ENCODE measurements at places on chromosomes 6 and 20. TPM values are rescaled to one million over a fixed set of nuclear protein-coding genes. Genes with fewer than 3 reads are reported as not detected.
A peak's percentile ranks its signal among the peaks of the same experiment; 100 is the strongest.

DNA sequence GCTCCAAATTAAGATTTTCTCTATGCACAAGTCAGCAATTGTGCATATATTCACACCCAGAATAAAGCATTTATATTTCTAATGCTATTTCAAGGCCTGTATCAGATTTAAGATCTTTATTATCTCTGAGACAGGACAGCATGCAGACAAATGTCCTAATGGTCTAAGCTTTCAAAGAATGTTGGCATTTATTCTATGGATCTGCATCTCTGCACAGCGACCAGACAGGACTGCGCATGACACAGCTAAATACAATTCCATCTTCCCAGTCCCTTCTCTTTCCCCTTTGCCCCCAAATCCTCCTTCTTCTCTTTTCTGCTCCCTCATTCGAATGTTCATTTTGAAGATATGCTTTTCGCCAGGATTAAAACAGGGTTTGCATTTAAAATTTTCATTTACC is 478.5 kb downstream of the PKHD1 start:
- DNase-seq = no peak

- DNase-seq = no peak
Measured at GRCh38 chr20:63119121-63119962, 96.6 kb downstream of the YTHDF1 start.

DNA sequence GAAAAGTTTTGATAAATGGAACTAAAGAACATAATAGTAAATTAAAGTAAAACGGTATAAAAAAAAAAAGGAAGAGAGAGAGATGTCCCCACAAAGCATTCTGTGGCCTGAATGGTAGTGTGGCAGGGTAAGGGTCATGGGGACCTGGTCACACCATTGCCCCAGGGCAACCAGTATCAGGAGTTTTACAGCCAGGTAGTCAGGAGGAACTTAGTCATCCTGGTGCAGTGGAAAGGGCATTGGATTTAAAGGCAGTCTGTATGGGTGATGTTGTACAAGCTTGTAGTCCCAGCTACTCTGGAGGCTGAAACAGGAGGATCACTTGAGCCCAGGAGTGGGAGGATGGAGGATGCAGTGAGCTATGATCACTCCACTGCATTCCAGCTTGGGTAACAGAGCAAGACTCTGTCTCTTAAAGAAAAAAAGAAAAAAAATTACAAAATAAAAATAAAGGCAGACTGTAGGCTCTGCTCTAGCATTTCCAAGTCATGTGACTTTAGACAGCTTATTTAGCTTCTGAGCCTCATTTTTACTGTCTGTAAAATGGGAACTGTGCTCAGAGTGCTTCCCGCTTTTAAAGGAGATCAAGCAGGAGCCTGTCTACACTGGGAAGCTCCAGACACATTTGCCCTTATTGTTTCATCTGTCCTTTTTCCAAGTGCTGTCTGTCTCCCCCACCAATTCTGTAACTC is 112.8 kb upstream of the ARMC2 start:
- DNase-seq = no peak

DNA sequence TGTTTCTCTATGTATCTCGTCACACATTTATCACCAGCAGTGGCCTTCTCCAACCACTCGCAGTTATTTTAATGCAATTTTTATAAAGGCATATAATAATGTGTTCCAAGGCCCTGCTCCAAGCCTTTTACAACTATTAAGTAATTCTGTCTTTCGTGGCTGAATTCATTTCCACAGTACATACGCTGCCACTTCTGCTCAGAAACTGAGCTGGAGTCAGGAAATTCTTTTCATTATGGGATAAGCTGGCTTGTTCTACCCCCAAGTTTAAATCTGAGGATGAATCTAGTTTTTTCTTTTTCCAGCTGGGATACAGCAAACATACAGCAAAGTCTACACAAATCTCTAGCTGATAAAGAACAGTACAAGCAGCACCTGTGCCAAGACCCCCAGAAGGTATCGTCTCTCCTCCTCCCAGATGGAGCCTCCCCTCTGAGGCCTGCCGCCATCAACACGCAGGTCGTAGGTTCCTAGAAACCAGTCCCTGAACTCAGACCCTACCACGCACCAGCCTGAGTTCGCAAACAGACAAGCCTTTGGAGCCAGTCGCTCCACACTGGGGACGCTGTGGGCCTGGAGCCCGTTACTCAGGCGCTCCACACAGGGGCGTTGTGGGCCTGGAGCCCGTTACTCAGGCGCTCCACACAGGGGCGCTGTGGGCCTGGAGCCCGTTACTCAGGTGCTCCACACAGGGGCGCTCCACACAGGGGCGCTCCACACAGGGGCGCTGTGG is 263.5 kb downstream of the THBS2 start:
- no peak for DNase-seq

- DNase-seq = no peak
Measured at GRCh38 chr6:13250703-13251102, 77.6 kb downstream of the TBC1D7 start.

Gene ACTL10
- total RNA-seq = 5.0 TPM

- no peak for DNase-seq
Measured at GRCh38 chr6:99152347-99152643, 197.2 kb downstream of the FAXC start.

GRCh38 chr6:24882835-24883555 is 52.8 kb downstream of the RIPOR2 start:
- no peak for DNase-seq

DNA sequence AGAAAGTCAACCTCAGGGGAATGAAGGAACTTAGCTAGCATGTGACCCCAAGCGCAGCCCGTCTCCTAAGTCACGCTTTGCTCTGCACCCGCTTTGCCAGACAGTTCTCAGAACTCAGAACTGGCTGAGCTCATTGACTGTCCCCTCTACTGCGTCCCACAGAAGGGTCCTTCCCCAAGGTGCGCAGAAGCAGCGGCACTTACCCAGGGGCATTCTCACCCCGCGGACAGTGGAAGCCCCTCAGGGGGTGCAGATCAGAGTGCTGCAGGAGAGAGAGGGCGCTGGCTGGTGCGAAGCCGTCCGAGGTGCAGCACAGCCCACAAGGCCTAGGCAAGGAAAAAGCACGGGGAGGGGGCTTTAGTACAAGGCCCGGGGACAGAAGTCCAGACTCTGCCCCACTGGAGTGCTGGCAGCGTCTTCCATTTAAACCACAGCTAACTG is 807 bp downstream of the SNHG17 start:
- DNase-seq = peak; percentile 15

DNA sequence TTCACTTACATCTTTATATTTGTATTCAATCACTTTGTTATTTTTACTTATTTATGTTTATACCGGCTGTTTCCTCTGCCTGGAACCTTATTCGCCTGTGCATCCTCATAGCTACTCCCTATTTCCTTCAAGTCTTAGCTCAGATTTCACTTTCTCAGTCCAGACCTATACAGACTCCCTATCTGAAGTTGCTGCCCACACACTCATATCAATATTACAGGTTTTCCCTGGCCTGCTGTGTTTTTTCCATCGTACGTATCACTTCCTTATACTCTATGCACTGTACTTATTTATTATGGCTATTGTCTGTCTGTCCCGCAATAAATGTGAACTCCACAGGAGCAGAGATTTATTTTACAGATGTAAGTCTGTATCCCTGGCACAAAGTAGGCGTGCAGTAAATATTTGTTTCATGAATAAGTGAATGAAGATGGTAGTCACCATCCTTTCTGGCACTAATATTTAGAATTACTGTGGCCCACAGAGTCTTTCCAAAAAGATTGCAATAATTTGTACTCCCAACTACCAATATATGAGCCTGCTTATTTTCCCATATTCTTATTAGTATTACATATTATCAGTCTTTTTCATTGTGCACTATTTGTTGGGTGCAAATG is 64.9 kb downstream of the TNFAIP3 start:
- DNase-seq = no peak

Gene REM1
- total RNA-seq = not detected

Gene KCNQ5
- 11.0 TPM for total RNA-seq

Gene SIGLEC1
- total RNA-seq = 0.05 TPM

GRCh38 chr6:121838842-121839241 is 403.4 kb downstream of the GJA1 start:
- DNase-seq = no peak

Gene RBM24
- total RNA-seq = not detected

- no peak for DNase-seq
Measured at GRCh38 chr20:15921930-15922329, 651.3 kb downstream of the KIF16B start.

DNA sequence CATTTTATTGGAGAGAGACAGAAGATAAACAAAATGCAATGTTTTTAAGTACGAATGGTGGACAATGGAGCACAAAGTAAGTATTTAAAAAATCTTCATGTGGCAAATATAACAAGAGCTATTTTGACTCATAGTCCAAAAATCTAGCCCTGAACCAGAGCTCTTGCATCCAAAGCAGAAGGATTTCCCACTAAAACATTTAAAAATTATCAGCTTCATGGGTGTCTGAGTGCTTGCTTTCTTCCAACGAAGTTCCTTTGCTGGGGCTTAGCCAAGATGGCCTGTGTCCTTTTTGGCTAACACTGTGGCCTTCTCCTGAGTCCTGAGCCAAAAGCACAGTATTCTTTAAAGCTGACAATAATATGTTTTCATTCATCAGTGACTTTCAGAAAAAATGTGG is 161.7 kb downstream of the RIMS1 start:
- no peak for DNase-seq

DNA sequence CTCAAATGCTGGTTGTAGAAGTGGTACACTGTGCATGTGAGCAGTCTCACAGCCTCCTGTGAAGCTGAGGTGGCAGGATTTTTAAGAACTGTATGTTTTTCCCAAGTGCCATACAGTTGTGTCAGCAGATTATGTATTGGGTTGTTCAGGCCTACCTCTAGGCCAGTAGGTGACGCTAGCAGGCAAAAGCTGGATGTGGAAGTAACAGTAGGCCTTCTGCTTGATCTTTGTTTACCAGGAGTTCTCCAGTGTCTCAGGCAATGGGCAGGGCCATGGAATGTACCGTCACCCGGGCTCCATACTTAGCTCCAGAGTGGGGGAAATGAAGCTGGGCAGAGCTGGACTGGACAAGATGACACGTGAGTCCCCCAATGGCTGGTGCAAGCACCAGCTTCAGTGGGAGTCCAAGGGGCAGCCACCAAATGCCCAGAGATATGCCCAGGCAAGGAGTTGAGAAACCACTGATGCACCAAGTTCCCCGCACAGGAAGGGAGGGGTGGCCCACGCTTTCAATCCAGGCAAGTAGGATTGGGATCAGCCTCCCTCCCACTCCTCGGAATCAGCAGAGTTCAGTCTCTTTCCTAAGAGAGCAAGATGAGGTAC is 289.7 kb downstream of the HTR1B start:
- no peak for DNase-seq

Gene AVP
- total RNA-seq = not detected

DNA sequence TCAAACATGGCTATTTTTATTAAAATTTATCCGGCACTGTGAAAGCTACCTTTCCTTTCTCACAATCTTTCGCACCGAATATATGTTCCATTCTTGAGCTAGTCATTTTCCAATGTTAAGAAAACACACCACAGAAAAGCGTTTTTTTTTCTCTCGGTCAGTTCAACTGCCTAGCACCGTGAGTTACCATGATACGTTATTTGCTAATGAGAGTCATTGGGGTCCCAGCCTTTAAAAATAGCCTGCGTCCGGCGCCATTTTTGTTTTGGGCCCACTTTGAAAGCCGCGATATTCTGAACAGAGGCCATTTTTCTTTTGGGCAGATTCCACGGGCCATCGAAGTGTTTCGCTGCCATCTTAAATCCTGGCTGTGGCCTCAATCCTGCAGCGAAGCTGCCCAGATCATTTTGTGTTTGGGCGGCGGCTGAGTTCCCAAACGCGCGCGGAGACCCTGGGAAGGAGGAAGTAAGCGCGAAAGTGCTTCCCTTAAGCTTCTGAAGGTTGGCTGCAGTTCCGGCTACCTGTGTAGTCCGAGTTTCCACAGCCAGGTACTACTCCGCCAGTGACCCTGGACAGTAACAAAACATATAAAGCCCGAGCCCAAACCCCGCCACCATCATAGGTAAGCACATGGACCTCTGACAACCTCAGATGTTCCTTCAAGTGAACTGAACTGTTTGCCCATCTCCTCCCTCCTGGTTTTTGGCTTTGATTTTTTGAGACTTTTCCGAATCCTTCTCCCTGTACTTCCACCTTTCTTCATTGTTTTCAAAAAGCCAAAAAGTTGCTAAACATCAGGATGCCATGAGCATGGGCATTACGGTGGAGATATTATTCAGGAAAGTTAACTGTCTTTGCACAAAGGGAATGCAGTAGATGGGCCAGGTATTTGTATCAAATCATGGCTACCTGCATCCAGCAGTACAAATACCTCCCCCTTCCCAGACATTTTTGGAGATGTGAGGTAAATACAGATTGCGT is at the start of gene SLX4IP:
TSS of gene SLX4IP (plus strand) at position 474 of the 981 bp plus-strand sequence. CDS start 22,900 bp downstream, outside the sequence.
- peak; percentile 78 for DNase-seq

Gene OSBPL2
- 22.5 TPM for total RNA-seq

GRCh38 chr6:56955171-56956155 is 556 bp downstream of the BEND6 start:
- DNase-seq = peak; percentile 32

DNA sequence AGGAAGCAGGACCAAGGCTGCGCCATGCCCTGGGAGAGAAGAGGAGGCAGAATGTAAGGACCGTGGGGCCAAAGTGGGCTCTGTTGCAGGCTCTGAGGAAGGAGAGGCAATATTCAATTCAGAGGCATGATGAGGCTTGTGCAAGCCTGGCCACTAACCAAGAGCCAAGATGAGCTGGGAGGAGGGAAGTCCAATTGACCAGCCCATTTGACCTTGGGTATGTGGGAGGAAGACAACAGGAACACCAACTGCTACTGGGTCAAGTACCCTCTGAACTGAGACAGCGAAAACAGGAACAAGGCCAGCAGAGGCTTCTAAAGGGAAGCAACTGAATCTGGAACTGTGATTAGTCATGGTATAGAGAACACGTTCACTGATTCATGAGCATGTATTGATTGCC is 779.6 kb downstream of the MAFB start:
- no peak for DNase-seq

DNA sequence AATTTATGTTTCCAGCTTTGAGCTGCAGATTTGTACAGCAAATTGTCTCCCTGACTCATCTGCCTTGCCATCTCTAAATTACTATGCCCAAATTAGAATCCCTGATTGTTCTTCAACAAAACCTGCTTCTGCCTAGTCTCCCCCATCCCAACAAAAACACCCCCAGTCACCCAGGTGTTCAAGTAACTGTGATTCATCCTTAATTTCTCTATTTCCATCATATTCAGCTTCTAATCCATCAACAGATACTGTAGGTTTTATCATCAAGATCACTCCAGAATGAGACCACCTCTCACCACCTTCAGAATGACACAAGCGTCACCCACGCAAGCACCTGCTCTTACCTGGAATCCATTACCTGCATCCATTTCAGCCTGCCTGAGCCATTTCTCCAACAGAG is 498.5 kb downstream of the PRKN start:
- no peak for DNase-seq

- DNase-seq = no peak
Measured at GRCh38 chr20:53346335-53346648, 247.3 kb downstream of the ZNF217 start.

Gene METTL24
- not detected for total RNA-seq

Gene PLAGL2
- total RNA-seq = 173 TPM

DNA sequence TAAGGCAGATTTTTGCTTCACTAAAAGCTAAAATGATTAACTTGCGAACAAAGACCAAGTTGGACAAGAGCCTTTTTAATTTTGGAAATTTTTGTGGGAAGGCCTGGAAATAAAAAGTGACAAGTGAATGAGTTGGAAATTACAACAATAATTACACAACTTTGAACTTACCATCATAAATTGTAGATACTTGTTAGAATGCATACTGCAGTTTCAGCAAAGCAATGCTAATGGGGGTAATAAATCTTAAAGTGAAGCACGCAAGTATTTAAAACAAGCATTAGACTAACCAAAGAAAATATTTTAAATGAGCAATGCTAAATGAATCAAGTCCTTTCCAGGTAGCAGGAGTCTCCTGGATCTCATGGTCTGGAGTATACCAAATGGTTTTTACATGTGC is 83.2 kb upstream of the EYA4 start:
- DNase-seq = no peak

Gene C20orf202
- total RNA-seq = not detected
